ENCODE measurements at places on chromosomes 12 and 14.

DNA sequence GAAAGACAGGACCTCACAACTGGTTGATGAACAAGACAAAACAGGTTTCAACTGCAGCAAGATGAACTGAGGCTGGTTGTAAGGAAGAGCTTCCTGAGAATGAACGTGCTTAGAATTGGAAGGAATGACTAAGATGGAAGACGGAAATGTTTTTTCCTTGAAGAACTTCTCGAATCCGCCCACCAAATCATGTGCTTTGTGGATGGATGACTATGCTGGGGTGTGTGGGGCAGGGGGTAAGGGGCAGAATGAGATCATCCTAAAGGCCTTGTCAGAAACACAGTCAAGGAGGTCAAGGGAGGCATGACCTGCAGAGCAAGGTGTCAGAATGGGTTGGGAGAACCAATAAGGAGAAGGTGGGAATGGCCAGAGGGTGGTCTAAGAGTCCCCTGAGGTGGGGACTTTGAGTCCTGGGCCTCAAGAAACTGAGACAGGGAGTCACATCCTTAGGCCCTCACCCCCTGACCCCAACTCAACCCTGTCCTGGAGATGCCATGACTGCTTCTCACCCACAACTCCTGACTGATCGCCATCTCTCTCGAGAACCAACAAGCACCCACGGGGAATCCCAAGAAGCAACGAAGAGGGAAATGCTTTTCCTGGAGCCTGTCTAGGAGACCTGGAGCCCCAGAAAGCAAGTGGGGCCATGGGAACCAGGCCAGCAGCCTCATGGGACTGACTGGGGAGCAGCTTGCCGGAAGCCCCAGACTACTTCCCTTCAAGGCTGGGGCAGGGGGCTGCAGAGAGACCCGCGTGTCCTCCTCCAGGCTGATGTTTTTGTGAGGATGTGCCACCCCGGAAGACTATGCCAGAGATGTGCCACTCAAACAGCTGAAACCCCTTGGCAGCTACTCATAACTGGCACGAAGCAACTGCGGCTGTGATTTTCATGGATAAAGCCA lies 84.0 kb downstream of the ACTN1 start:
- no peak for DNase-seq

- DNase-seq: no peak
These were observed 9.2 kb upstream of the ING4 start for GRCh38 chr12:6672143-6672542.

DNA sequence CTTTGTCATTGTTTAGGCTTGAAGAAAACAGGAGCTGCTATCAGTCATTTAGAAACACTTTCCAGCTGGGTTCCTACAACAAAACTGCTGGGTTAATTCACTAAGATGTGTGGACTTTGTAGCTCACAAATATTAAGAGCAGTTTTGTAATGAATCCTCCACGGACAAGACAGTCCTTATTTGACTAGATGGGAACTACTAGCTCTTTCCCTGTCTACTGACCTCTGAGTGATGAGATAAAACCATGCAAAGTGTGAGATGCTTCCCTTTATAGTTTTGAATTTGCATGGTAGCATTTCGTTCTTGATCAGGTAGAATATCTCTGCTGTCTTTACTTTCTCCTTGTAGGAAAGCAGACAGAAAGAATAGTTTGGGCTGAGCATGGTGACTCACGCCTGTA lies 72.9 kb upstream of the STXBP6 start:
- no peak for DNase-seq

DNA sequence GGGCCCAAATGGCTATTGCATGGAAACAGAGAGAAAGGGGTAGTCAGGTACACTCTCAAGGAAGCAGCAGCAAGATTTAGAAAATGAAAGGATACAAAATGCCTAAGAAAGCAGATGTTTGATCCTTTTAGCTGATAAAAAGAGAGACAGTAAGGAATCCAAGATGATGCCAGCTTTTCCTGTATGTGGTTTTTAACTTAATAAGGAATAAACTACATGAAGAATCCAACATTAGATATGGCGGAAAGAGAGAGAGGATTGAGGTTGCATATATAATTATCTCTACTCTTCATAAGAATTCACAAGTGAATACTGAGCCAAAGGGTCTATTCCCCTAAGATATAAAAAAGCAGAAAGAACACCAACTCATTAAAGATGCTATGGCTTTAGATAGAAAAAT lies 11.6 kb downstream of the TMED10 start:
- DNase-seq: no peak

DNA sequence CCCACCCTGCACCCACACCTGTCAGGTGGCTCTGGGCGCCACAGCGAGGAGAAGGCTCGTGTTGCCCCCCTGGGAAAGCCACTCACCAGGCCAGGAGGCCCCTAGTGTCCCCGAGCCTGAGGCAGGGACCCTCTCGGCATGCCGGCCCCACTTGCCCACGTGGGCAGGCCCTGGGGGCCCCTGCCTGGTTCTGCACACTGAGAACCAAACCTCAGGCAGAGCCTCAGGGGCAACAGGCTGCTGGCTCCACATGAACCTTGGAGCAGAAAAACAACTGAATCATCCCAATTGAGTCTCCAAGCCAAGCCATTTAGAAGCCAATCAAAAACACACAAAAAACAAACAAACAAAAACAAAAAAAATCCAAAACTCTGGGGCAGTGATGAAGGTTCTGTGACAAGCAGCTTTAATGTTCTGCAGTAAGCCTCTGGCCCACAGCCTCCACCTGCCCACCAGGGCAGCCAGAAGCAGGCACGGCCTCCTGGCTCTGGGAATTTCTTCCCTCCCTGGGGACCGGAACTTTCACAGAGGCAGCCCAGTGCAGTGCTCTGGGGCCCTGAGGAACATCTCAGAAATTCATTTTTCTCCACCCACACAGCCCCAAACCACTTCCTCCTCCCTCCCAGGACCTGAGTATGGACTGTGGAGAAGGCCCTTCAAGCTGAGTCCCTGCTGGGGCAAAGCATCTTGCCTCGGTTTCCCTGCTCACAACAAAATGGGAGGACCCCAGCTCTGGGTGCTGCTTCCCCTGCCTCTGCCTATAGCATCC lies 90.2 kb downstream of the CHGA start:
- DNase-seq: no peak

DNA sequence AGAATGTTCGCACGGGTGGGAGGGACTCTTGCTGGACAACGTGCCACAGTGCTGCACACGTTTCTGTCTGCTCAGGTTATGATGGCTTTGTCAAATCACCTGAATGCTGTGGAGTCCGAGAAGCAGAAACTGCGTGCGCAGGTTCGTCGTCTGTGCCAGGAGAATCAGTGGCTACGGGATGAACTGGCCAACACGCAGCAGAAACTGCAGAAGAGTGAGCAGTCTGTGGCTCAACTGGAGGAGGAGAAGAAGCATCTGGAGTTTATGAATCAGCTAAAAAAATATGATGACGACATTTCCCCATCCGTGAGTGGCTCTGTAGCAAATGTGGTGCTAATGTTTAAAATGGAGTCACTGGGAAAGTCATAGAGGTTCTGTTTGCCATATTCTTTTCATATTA lies 28.5 kb downstream of the KLC1 start:
- DNase-seq: no peak

DNA sequence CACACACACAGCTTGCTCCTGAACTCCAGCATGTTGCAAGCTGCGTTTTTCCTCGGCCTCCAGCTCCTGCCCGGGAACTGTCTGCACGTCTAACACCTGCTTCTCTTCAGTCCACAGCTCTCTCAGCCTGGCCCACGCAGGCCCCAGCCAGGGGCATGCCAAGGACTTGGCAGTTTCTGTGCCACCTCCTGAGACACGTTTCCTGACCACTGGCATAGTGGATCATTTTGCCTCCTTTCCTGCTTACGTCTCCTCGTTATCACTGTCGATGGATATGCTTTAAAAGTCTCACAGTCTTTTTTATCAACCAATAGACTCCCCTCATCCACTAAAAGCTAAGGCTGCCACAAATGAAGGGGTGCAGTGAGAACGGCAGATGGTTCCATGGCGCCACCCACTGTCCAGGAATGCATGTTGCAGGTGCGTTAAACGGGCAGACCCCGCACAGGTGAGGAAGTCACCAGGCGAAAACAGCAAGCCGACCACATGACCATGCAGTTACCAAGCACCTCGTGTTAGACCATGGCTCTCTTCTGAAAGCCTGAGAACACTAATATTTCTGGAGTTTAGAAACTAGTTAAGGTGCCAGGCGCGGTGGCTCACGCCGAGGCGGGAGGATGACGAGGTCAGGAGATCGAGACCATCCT lies 14.7 kb upstream of the TEAD4 start:
- DNase-seq: peak; percentile 49

DNA sequence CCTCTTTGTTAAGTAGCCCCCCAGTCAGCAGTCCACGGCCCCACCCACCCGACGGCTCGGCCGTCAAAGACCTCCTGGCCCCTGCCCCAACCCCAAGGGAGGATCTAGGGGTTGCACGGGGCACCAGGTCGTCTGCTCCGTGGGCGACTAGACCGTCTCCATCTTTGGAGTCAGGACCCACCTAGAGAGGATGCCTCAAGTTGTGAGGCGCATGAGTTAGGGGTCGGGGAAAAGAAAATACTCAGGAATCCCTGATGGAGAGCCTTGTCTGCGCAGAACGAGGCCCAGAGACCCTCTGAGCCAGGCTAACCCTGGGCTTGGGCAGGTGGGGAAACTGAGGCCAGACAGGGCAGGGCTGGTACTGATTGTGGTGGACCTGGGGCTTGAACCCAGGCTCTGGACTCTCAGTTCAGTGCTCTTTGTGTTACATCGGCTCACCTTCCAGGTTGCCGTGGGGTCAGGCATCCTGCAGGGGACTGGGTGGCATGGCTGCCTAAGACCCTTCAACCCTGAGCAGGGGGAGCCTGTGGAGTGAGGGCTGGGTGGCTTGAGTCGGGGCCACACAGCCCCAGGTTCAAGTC lies 839 bp downstream of the OTUB2 start:
- DNase-seq: no peak

DNA sequence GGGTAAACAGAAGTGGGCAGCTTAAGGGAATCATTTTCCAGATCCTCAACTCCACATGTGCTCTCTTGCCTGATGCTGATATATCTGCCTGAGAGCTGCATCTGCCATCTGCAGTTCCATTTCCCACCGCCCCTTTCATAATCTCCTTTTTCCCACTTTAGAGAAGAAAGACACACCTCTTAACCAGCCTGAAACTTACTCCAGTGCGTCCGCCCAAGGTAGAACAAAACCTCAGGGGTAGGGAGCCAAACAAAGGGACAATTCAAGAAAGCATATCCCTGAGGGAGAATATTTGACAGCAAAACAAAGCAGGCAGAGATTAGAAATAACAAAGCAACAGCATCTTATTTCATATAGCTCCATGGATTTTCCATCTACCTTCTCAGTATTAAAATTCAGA lies 4.3 kb downstream of the MDM1 start:
- DNase-seq: no peak

DNA sequence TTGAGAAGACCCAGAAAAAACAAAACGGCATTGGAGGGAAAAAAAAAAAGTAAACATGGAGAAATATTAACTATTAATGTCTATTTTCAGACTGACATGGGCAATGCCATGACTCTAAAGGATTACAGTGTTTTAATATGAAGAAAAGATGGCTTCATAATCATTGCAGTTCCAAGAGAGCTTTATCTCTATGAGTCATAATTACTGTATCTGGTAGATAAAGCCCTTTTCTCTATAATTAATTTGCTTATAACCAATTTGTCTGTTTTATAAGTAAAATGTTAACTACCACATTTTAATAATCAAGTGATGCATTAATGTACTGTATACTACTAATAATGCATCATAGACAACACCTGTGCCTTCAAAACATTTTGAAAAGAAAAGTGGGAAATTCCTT lies 59.7 kb downstream of the CLIP1 start:
- DNase-seq: no peak

DNA sequence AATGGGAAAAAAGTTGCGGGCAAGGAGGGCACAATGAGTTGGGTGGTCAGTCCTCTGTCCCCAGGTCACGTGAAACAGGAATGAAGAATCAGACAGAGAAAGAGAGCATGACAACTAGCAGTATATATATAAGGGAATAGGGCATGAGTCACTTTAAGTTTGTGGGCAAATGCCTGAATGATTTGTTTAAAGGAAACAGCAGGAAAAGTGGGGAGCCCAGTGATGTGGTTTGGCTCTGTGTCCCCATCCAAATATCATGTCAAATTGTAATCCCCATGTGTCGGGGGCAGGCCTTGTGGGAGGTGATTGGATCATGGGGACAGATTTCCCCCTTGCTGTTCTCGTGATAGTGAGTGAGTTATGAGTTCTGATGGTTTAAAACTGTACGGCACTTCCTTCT lies 195.3 kb upstream of the IGF1 start:
- DNase-seq: no peak

DNA sequence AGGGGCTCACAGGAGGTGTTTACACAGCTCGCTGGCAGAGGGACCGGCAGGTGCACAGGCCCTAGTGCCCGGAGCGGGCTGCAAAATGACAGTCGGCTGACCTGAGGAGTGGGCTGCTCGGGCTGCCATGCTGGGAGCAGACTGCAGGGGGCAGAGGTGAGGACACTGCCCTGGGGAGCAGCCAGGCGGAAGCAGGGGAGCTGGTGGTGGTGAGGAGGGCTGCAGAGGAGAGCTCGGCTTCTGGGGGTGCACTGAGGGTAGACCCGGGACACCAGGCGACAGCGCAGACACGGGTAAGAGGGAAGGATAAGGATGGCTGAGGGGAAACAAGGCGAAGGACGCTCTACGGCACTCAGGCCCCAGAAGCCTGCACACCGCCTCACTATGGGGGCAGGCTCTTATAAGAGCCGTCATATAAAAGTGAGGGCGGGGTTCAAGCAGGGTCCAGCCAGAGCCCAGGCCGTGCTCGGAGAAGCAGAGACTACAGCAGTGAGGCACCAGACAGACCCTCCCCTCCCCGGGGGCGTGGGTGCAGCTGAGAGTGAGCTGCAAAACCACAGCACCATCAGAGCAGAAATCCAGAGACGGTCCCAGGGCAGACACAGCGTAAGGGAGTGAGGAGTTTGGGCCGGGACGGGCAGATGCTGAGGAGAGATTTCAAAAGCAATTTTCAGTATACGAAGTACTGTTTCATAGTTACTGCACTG lies 62.5 kb downstream of the CCDC88C start:
- peak; percentile 95 for DNase-seq

DNA sequence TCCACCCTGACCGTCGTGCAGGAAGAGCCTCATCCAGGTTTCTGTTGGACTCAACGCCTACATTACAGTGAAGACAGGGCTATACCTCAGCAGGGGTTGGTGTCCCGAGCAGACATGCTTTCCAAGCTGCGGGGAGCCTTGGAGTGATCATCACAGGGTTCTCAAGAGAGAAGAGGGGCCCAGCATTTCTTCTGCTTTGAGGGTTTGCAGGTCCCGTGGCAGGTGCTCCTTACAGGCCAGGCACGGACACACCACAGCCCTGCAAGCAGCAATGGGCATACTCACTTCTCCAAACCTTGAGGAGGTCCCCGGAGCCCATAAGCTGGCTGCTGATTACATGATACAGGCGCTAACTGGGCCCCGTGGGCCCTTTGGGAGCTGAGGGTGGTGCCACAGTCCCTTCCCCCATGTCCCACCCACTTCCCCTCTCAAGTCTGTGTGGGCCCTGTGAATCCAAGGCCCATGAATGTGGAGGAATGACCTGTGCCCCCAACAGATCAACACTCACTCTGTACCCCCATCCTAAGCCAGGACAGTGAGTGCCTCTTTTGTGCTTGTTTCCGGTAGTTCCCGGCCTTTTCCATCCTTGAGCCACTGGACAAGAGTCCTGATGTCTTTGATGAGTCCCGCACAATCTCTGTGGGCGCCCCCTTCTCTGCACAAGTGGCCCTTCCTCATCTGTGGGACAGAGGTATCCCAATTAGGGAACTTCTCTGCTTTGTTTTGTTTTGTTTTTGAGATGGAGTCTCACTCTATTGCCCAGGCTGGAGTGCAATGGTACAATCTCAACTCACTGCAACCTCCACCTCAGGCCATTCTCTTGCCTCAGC lies 1.1 kb downstream of the AQP2 start:
- DNase-seq: no peak

GRCh38 chr12:105321125-105321524 lies 9.4 kb upstream of the C12orf75 start:
- no peak for DNase-seq

GRCh38 chr12:119989731-119990381 lies 820 bp downstream of the BICDL1 start:
- peak; percentile 27 for DNase-seq

All from NCI-H510A treated with DMSO at 0.1 percent for 48 hours (cell line).